A375 (cell line): ENCODE measurements at places on chromosomes 7 and 10. TPM values are rescaled to one million over a fixed set of nuclear protein-coding genes. Genes with fewer than 3 reads are reported as not detected.

OR2A42 gene
- total RNA-seq: not detected in 2 replicates

SAMD9L gene
- total RNA-seq: 5.5 and 8.3 TPM in 2 replicates

SEMA3D gene
- total RNA-seq: 3.9 and 4.7 TPM in 2 replicates

CRHR2 gene
- not detected in 2 replicates for total RNA-seq

CPXM2 gene
- total RNA-seq: not detected in 2 replicates

PTPRE gene
- 0.83 and 1.3 TPM in 2 replicates for total RNA-seq

SLC13A1 gene
- total RNA-seq: not detected in 2 replicates

ITGA8 gene
- total RNA-seq: 0.03 TPM in 1 of 2 replicates, not detected in the other

ADRA2A gene
- 0.21 TPM in 1 of 2 replicates, not detected in the other for total RNA-seq

HMX3 gene
- total RNA-seq: 3.5 and 6.3 TPM in 2 replicates

FAM13C gene
- total RNA-seq: 0.16 and 0.49 TPM in 2 replicates

SPDYE16 gene
- 0.08 TPM in 1 of 2 replicates, not detected in the other for total RNA-seq

SFTPA1 gene
- not detected in 2 replicates for total RNA-seq

SKIDA1 gene
- total RNA-seq: 0.64 and 0.83 TPM in 2 replicates

EPHB6 gene
- total RNA-seq: not detected in 2 replicates

VWA2 gene
- not detected in 2 replicates for total RNA-seq

SFTPA2 gene
- total RNA-seq: not detected in 2 replicates

MLLT10 gene
- 27.9 and 48.1 TPM in 2 replicates for total RNA-seq

ASIC3 gene
- total RNA-seq: 0.74 and 3.7 TPM in 2 replicates

EPO gene
- total RNA-seq: not detected in 2 replicates

CCDC3 gene
- 0.50 and 1.0 TPM in 2 replicates for total RNA-seq

TAS2R39 gene
- not detected in 2 replicates for total RNA-seq

AKR1D1 gene
- total RNA-seq: not detected in 2 replicates

COL26A1 gene
- total RNA-seq: not detected in 2 replicates

PDZD7 gene
- 6.6 and 7.0 TPM in 2 replicates for total RNA-seq

GBX1 gene
- not detected in 2 replicates for total RNA-seq

AKR1C8 gene
- total RNA-seq: 0.21 TPM in 1 of 2 replicates, not detected in the other

C7orf33 gene
- not detected in 2 replicates for total RNA-seq

FEZF1 gene
- total RNA-seq: 0.04 and 0.08 TPM in 2 replicates

HOGA1 gene
- total RNA-seq: 1.7 and 1.9 TPM in 2 replicates

PLPP4 gene
- 3.2 and 7.1 TPM in 2 replicates for total RNA-seq

NME8 gene
- not detected in 2 replicates for total RNA-seq

H2BK1 gene
- total RNA-seq: not detected in 2 replicates

PLXNA4 gene
- total RNA-seq: 0.45 TPM in 1 of 2 replicates, not detected in the other

TMEM196 gene
- not detected in 2 replicates for total RNA-seq

R3HCC1L gene
- total RNA-seq: 14.9 and 17.5 TPM in 2 replicates

SHTN1 gene
- 4.1 and 9.5 TPM in 2 replicates for total RNA-seq

C10orf105 gene
- total RNA-seq: not detected in 2 replicates

TAS2R4 gene
- total RNA-seq: 0.05 and 0.19 TPM in 2 replicates

SH2D4B gene
- total RNA-seq: 0.03 and 0.30 TPM in 2 replicates

TMEM229A gene
- not detected in 2 replicates for total RNA-seq

LAMTOR4 gene
- 172 and 196 TPM in 2 replicates for total RNA-seq
